Left lobe of liver (tissue), 2 donors: ENCODE measurements at places on chromosomes 16 and 17.

- DNase-seq: no peak
These were observed 53.2 kb upstream of the MRTFB start for GRCh38 chr16:14017886-14018285.

- DNase-seq: no peak
These were observed 29.0 kb downstream of the KATNB1 start for GRCh38 chr16:57764341-57765159.

- DNase-seq: no peak
These were observed 332.8 kb downstream of the C16orf95 start for GRCh38 chr16:86984343-86984742.

DNA sequence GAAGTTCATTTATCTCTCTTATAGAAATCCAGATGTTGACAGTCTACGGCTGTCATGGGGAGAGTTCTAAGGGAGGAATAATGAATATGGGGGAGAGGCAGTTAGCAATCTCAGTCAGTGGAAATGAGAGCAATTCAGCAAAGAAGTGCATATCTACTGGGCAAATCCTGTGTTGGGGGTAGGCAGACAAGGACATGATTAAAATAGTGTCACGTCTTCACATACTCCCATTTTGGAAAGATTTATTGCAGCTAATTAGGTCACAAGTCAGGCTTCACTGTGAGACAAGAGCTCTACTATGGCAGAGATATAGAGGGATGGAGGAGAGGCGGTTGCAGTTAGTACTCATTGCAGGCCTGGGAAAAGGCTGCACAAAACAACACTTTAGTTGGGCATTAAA is 29.8 kb downstream of the LRRC36 start:
- DNase-seq: no peak

- no peak for DNase-seq
These were observed 42.7 kb downstream of the GNA13 start for GRCh38 chr17:65013613-65014391.

DNA sequence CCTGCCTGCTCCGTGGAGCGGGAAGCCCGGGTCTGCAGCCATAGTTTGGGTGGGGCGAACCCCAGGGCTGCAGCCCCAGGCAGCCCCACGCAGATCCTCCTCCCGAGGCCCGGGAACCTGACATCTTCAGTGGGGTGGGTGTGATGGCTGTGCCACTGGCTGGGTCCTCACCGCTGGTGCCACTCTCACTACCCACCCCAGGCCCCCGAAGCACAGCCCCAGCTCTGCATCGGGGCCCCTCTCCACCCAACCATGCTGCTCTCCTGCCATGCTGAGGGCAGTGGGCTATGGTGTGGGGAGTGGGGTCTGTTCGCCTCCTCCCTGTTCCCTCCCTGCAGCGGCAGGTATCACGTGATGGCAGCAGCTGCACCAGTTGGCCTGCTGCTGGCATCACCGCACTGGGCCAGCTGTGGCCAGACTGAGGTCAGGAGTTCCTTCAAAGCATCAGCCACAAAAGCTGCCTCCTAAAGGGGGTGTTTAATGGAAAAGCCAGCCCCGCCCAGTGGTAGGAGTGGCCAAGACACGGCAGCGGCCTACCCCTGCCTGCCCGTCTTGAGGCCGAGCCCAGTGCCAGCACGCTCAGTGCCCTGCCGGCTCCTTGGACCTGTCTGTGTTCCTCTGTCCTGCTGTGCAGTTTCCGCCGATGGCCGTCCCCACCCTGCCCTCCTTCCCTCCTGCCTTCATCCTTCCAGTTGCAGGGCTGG is 10.8 kb downstream of the KCTD5 start:
- no peak for DNase-seq

DNA sequence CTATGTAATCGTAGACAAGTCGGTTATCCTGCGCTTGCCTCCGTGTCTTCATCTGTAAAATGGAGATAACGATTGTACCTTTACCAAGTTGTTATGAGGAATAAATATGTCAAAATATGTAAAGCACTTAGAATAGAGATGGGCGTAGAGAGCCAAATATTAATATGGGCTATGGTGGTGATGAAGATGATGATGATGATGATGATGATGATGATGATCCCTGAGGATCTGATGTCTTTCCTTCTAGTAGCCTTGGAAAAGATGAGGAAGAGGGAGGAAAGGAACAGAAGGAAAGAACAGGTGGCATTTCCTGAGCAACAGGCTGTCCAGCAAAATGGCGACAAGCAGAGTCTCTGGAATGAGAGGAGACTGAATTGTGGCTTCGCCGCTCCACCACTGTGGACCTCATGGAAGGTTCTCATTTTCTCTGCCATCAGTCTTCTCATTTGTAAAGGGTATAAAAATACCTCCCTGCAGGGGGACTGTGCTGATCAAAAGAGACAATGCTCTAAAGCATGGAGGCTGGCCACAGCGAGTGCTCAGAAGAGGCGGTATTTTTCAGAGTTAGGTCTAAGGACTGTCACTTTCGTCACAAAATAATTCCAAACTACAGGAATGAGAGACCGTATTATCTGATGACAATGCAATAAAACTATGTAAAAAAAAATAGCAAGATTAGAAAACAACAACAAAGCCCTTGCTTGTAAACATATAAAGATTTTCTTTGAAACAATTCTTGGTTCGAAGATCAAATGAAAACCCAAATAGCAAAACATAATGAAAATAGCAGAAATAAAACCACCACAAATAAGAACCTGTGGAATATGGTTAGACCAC is 17.2 kb upstream of the RCVRN start:
- DNase-seq: no peak

- no peak for DNase-seq
These were observed 11.5 kb downstream of the CEP295NL start for GRCh38 chr17:78891406-78892061.

- peak; percentile 83 for DNase-seq
These were observed 5.0 kb upstream of the HSD17B1 start for GRCh38 chr17:42547698-42548069.

DNA sequence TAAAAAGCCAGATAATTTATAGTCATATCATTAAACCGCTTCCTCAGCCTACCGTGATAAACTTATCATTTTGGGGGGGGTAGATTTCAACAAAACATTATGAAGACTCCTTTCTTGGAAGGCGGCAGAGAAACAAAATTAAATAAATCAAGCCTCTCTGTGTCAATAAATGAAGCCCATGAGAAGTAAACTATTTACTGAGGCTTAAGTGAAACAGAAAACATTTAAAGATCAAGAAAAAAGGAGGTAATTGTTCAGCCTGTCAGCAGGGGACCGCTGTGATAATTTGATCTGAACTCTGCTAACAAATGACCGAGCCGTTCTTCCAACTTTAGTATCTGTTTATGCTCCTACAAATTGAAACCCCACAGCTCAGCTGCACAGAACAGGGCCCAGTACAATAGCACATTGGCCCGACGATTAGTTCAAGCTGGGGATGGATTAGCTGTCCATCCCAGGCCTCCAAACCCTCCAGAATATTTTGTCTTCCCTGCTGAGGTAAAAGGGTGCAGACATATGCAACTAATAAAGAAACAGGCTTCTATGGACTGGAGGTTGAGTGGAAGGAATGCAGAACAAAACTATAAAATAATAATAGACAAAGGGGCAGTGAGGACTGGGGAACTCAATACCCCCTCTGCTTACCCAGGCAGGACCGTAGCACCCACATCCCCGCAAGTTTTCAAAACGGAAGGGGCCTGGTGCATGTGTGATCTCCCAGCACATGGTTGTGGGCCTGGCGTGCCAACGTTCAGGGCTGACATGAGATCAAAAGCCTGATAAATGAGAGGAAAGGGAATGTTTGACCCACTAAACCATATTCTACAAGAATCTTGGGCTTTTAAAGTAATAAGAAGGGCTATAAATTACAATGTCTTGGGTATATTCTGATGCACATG is 298.1 kb upstream of the IRX5 start:
- DNase-seq: no peak

DNA sequence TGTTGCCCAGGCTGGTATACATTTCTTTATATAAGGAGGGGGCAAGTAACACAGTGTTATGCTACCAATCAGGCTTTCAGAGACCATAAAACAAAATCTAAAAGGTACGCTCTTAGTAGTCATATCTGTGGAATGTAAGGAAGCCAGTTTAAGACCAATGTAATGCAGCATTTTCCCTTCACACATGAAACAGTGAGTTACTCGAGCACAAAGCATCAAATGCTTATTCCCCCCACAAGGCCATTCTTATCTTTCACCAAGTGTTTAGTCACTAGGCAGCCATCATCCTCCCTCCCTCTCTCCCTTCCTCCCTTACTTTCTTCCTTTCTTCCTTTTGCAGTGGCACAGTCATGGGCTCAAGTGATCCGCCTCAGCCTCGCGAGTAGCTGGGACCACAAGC is 12.8 kb downstream of the HMOX2 start:
- no peak for DNase-seq
